ENCODE measurements at places on chromosomes 13 and 19.

DNA sequence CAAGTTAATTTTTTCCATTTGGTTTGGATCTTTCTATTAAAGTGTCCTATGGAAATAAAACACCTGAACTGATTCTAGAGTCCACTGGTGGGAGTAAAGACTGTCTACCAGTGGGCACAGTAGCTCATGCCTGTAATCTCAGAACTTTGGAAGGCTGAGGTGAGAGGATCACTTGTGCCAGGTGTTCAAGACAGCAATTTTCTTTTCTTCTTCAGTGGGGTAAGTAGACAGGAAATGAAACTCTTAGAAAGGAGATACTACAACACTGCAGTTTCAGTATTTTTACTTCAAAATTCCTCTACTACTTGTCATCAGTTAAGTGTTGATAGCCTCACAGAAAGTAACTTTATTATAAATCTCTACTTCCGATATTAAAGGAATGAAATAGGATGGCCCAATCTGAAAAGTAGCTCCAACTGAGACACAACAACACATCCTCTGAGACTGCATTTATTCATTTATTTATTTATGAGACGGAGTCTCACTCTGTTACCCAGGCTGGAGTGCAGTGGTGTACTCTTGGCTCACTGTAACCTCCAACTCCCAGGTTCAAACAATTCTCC is 26.3 kb downstream of the DNMT1 start:
- DNase-seq: no peak

- no peak for DNase-seq
These were observed 3.6 kb downstream of the RRAS start for GRCh38 chr19:49636233-49636932.

DNA sequence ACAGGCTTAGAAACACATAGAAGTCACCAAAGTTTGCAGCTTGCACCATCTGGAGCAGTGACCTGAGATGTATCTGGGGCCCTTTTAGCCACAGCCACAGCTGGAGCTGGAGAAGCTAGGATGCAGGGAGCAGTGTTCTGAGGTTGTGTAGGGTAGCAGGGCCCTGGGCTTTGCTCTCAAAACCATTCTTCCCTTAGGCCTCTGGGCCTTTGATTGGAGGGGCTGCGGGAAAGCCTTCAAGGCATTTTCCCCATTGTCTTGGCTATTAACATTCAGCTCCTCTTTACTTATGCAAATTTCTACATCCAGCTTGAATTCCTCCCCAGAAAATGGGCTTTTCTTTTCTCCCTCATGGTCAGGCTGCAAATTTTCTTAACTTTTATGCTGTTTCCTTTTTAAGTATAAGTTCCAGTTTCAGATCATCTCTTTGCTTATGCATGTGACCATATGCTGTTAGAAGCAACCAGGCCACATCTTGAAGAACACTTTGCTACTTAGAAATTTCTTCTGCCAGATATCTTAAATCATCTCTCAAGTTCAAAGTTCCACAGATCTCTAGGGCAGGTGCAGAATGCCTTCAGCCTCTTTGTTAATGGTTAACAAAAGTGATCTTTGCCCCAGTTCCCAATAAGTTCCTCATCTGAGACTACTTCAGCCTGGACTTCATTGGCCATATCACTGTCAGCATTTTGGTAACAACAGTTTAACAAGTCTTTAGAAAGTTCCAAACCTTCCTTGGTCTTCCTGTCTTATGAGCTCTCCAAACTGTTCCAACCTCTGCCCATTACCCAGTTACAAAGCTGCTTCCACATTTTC is 48.5 kb downstream of the NBEA start:
- no peak for DNase-seq

DNA sequence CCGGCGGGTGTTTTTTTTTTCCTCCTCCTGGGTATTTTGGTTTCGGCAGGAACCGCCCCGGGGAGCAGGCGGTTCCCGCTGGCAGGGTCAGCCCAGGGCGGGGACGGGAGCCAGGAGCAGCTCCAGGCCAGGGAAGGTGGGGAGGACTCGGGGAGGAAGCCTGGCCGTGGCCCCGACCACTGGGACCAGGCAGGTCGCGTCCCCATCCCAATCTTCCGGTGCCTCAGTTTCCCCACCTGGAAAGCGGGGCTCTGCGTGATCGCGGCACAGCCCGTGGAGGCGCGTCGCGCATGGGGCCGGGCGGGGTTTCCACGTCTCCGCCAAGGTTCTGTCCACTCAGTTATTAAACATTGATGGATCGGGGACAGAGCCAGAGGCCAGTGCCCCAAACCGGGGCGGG is 34.8 kb downstream of the IL12RB1 start:
- no peak for DNase-seq

- no peak for DNase-seq
These were observed 646.3 kb upstream of the SLITRK1 start for GRCh38 chr13:84528408-84529070.

DNA sequence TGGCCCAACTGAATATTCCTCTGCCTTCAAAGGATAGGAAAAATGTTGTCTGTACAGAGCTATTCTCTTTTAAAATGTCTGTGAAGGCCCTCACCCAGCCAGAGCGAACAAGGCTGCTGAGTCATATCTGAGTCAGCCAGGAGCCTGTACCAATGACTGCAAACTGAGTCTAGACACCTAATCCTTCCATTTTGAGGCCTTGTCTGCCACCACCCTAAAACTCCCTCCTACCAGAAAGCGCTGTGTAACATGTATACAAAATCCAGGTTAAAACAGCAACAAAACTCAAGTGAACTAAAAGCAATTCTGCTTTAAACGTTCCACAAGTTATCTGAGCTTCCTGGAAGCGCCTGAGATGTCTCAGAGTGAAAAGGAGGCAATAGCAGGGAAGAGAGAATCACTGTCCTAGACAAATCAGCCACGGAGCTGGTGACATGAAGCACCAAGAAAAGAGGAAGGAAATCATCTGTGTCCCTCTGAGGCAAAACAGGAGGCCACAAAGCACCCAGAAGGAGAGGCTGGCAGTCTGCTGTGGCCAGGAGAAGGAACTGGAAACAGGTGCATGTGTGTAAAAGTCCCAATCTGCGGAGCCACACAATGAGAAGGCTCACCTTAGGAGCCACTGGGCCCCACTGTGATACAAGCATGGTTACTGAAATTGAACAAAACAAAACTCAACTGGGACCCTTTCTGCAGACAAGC is 10.2 kb downstream of the DHRS12 start:
- no peak for DNase-seq

- DNase-seq: no peak
These were observed 567 bp upstream of the CTU1 start for GRCh38 chr19:51108805-51109146.

GRCh38 chr19:3823350-3823713 is 37.2 kb upstream of the MATK start:
- DNase-seq: no peak

GRCh38 chr19:34084396-34085145 is 87.7 kb upstream of the LSM14A start:
- DNase-seq: no peak

DNA sequence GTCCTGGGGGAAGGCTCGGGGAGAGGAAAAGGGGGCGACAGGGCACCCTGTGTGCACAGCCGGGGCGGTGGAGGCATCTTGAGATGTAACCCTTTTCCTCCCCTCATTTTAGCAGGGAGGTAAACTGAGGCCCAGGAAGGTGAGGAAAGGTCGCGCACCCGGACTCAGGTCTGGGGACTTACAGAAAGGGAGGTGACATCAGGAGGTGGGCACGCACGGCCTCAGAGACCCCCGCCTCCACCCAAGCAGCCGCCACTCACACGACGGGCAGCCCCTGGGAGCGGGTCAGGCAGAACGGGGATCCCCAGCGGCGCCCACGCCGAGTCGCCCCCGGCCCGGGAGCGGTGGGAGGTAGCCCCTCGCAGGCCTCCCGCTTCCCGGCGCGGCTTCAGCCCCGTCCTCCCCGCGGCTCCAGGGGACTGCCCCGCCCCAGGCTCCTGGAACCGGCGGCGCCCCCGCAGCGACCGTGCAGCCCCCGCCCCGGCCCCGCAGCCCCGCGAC is 477 bp downstream of the PIP5K1C start:
- no peak for DNase-seq

DNA sequence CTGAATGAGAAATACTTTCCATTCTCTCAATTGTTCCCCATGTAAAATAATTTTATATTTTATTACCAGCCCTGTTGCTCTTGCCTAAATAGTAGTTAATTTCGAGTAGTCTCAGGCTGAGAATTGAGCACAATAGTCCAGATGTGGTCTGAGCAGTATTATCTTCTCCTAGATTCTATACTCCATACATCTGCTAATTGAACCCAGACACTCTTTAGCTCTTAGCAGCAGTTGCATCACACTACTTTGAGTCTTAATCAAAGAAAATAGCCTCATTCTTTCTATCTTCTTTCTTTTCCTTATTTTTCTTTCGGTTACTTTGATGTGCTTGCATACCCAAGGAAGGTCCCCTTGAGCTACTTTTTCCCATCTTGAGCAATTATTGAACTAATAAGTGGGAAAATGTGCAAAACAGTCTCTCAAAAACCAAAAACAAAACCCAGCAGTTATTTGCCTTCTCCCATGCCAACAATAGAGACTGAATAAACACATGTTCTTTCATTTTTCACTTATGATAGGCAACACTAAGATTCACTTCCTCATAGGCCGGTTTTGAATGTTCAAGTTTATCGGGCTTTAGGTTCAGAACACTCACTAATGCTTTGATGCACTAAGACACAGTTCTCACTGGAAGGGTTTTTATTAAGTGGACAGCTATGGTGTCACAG is 204.5 kb downstream of the POU4F1 start:
- no peak for DNase-seq

- DNase-seq: no peak
These were observed 301.6 kb downstream of the TEX29 start for GRCh38 chr13:111622051-111622531.

Measured in effector CD4-positive, alpha-beta T cell (primary cell).